NCI-H1694 (cell line): ENCODE measurements at places on chromosomes 12 and 14.

GRCh38 chr12:92170050-92170449, 24.4 kb upstream of the BTG1 start:
- DNase-seq = no peak

- DNase-seq = no peak
Measured at GRCh38 chr12:50621399-50622300, 116.9 kb downstream of the DIP2B start.

DNA sequence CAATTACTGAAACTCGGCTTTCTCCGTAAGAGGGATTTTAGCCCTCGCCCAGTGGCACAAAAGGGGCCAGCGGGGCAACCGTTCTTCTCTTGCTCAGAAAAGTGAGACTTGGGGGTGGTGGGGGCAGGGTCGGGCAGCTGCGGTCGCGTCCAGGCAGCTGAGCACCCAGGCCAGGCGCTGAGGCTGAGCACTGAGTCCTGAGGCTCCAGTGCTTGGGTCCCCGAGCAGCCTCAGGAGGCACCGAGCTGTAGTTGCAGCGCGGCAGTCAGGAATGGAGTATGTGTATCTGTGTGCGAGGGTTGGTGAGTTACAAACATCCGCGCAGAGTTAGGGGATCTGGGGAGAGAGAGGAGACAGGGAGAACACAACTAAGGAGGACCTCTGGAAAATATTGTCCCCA, 4.1 kb upstream of the HOXC6 start:
- no peak for DNase-seq

DNA sequence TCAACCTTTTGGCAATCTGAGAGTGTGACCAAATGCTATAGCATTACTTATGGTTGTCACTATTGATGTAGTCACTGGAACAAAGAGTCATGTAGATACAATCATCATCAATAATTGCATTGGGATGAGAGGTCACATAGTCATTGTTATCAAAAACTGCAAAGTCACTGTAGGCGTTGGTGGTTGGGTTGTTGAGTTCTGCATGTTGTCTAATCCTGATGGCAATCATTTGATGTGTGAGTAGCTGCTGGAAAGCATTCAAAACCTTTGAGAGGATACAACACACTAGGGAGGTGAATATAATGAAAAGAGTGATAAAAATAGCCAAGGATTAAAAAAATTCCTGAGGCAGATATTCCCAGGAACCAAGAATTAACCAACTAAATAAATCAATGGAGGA, 214.7 kb upstream of the SYT10 start:
- no peak for DNase-seq

GRCh38 chr12:133037207-133038005, at the start of gene ZNF84:
Gene ZNF84 (plus strand): TSS chr12:133037509. CDS start chr12:133041468, 3,959 bp downstream.
- DNase-seq = peak; percentile 91

- DNase-seq = no peak
Measured at GRCh38 chr12:42660968-42661937, 71.7 kb upstream of the PRICKLE1 start.

DNA sequence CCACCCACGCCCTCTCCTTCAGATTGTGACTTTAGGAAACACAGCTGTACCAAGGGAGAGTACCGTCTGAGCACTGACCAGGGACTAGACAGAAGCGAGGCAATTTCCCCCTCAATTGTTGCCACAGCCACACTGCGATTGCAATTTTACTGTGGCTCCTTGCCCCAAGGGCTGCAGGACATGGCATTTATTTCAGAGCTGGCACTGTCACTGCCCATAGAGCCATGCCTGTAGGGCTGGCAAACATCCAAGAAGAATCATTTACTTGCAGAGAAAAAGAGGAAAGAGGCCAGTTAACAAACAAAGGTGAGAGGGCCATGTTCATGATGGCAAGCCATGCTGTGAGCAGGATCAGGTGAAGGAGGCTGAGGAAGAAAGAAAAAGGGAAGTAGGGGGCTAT, 129.6 kb downstream of the EMP1 start:
- DNase-seq = no peak

DNA sequence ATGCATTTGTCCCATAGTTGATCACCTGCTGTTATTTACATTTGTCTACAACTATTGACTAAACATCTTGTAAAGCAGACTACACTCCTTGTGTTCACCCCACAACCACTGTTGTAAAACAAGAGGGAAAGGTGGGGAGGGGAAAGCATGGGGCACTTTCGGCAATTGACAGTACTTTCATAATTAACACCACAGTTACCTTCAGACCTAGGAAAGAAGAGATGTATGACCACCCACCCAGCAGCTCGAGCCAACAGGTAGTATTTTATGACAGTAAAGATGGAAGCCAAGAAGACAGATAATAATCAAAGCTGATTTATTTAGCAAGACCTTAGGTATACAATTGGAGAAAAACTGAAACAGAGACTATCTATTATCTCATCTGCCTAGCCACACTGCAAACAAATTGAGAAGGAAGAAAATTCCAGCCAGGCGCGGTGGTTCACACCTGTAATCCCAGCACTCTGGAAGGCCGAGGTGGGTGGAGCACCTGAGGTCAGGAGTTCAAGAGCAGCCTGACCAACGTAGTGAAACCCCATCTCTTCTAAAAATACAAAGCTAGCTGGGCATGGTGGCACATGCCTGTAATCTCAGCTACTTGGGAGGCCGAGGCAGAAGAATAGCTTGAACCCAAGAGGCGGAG, 11.2 kb downstream of the HECTD4 start:
- DNase-seq = no peak

DNA sequence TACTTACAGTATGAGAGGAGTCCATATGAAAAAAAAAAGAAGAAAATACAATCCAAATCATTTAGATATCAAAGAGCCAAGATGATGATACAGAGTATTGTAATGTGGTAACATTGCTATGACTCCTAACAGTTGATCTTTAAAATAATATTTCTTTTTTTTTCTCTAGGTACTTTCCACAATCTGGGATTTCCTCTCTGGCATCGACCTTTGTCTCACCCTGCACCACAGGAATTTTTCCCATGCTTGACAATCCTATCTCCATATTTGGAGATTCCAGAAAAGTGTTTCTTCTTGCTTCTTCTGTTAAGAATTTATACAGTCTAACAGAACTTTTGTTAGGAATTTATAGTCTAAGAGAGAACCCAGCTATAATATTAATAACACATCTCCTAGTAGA, 184.4 kb downstream of the ITPR2 start:
- no peak for DNase-seq

GRCh38 chr12:76255692-76256091, 92.5 kb downstream of the BBS10 start:
- no peak for DNase-seq

- DNase-seq = no peak
Measured at GRCh38 chr12:69331519-69331908, 16.7 kb upstream of the LYZ start.

- peak; percentile 77 for DNase-seq
Measured at GRCh38 chr14:69475194-69475818, 9.2 kb upstream of the PLEKHD1 start.

- DNase-seq = no peak
Measured at GRCh38 chr14:91681893-91682563, 49.9 kb downstream of the CATSPERB start.

GRCh38 chr12:87952223-87952622, 77.0 kb downstream of the C12orf50 start:
- no peak for DNase-seq

- no peak for DNase-seq
Measured at GRCh38 chr12:54974279-54974678, 10.3 kb downstream of the TESPA1 start.

DNA sequence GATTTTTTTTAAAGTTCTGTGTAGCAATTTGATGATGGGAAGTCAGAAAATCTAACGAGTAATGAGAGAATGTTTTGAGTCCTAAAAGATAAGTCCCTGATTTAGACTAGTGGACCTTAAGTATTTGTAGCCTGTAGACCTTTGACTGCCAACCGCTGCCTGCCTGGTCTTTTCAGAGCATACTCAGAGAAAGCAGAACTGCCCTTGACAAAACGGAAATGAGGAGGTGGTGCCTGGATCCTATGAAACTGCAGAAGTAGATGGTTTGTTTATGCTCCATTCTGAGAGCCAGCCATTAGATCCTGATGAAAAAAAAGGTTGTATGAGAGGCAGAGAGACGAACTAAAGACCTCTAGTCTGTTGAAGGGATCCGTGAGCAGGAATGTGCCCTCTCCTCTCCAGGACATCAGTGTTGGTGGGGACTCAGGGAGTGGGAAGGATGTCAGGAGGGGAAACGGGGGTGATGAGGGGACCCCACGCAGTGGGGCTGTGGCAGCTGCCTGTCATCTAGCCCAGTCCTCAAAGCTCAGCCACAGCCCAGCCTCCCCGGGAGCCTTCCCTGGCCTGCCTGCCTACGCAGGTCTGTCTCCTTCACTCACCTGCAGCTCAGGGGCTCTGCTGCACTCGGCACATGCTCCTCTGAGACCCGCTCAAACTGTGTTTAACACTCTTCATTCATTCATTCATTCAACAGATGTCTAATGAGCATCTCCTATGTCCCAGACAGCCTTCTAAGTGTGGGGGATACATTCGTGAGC, 447.5 kb downstream of the AACS start:
- DNase-seq = no peak

DNA sequence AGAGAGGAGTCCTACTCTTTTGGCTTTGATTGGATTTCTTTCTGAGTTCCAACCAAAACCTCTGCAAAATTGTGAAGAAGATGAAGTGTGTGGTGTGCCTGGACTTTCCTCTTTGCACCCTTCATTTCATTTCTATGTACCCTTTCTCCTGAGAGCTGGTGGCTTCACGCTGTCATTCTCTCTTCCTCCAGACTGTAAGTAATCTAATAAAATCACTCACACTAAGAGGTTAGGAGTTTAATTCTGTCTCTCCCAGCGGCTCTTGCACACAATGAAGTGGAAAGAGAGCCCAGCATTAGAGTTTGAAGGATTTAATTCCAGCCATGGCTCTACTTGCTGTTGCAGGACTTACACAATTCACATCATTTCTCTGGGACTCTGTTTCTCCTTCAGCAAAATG, 37.8 kb upstream of the CRADD start:
- DNase-seq = no peak

DNA sequence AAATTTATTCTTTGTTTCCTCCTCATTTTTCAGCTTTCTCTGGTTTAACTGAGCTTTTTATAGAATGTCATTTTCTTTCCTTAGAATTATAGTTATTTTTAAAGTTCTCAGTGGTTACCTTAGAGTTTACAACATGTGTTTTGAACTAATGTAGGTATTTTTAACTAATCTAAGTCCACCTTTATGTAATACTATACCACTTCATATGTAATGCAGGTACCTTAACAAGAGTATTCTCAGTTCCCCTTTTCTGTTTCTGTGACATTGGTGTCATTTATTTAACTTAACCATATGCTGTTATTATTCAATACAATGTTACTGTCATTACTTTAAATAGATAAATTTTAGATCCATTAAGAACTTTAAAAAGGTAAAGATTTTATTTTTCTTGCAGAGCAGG, 30.3 kb upstream of the KCNC2 start:
- DNase-seq = no peak

GRCh38 chr14:91068642-91069041, 8.2 kb upstream of the RPS6KA5 start:
- DNase-seq = no peak

DNA sequence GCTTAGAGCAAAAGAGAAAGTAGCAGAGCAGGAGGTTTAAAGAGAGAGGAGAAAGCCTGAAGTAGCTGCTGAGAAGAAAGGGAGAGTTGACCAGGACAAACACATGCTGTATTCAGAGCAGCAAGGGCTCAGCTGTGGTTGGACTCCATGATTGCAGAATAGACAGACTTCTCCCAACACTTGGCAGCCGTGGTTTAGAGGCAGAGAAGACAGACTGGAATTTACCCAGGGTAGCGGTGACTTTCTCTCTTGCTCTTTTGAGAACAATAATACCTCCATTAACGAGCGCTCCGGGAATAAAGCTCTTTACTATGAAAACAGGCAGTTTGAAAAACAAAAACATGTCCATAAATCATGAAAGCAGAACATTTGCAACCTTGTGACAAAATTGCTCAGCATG, 21.4 kb upstream of the IGF1 start:
- DNase-seq = no peak

DNA sequence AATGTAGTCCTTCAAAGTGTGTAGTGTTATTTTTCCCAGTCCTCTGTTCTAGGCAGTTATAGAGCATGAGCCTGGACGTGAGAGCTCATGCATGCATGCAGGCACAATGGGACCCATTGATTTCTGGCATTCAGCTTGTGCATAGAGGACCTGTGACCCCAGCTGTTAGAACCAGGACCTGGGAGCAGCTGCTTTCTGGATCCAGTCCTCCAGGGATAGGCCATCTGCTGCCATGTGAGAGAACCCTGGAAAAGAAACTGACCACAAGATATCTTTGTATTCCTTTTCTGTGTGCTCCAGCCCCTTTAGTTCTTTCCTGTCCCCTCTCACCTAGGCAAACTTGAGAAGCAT, 76.9 kb downstream of the SUSD6 start:
- peak; percentile 31 for DNase-seq

DNA sequence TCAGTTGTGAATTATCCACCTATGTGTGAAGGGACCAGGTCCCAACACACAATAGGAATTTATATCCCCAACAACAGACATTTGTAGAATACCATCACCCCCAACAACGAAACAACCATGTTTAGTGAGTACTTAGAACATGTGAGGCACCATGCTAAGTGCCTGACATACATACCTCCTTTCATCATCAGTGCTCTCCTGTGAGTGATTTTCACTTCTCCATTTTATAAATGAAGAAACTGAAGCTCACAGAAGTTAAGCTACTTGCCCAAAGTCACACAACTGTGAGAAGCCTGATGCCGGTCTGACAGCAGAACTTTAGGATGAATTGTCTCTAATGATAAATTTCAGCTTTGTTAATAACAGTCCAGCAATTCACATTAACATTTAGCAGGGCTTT, 35.4 kb downstream of the SPTB start:
- no peak for DNase-seq
